ENCODE measurements at places on chromosomes 16 and 17. TPM values are rescaled to one million over a fixed set of nuclear protein-coding genes. Genes with fewer than 3 reads are reported as not detected.

- DNase-seq: peak; percentile 66
Observed at GRCh38 chr16:73047536-73048291, at the start of gene ZFHX3. ZFHX3 (minus strand) TSS chr16:73048128; CDS start chr16:72960145, 87,983 bp downstream.

STAC2 gene
- total RNA-seq: 1.2 TPM

GRCh38 chr17:38460082-38460715 lies 31.9 kb downstream of the ARHGAP23 start:
- no peak for DNase-seq

GRCh38 chr17:55911186-55911585 lies 160.3 kb downstream of the PCTP start:
- DNase-seq: no peak

IRF8 gene
- 3.6 TPM for total RNA-seq

DNA sequence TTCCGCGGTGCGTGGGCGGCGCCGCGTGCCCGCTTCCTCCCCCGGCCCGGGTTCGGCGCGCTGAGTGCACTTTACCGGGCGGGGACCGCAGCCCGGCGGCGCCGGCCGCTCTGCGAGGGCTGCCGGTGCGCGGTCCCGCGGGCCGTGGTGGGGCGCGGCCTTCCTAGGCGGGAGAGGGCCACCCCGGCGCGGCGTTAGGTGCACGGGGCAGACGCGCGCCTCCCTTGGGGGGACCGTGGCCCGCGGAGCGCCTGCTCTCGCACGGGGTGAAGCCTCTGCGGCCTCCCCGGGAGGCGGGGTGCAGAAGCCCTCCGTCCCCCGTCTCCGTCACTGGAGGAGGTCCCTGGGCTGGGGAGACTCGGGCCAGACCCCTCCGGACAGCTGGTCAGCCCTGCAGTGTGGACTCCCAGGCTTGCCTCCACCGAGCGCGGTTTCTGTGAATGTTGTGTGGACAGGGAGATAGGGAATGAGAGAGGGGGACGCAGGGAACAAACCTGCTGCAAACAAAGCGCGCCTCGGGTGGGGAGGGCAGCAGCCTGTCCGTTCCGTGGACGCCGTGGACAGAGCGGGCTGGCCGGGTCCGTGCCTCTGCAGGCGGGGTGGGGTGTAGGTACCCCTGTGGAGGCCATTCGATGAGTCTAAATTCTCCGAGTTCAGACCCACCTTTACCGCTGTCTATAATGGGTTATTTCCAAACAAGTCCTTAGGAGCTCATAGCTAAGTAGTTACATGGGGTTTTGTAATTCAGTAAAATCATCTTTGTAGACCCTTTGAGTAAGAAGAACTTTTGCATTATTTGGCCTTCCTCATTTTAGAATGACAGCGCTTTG lies 721 bp downstream of the TBCD start:
- DNase-seq: peak; percentile 67

Measured in ovary (tissue), 10 donors.